Stimulated activated CD4-positive, alpha-beta T cell treated with anti-CD3 and anti-CD28 coated beads, TNF-alpha, amount 100 ng/mL, for 24 hours (primary cell): ENCODE measurements at places on chromosomes 5 and 9.

DNA sequence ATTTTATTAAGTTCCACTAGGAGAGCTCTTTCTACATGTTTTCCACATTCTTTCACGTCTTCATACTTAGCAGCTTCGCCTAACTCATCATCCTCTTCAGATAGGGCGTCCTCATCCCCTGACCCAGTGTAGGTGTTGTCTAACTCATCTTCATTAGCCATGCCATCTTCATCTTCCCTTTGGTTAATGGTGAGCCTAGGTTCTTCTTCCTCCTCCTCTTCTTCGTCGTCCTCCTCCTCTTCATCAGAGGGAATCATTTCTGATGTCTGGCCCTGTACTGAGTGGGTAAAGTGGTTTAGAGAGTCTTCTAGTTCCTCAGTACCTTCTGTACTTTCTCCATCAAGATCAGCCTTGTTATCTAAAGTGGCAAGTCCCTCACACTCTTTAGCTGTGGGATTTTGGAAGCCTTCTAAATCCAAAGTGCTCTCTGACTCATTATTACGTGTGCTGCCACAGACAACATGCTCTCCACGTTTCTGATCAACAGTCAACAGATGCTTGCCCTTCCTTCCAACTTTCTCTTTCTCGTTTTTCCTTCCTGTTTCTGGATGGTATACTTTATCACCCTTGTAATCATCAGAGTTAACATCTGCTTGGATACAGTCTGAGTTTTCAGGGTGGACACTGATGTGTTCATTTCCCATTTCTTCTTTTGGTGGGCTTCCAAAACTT is 31.1 kb downstream of the TUT7 start:
- no peak for DNase-seq

DNA sequence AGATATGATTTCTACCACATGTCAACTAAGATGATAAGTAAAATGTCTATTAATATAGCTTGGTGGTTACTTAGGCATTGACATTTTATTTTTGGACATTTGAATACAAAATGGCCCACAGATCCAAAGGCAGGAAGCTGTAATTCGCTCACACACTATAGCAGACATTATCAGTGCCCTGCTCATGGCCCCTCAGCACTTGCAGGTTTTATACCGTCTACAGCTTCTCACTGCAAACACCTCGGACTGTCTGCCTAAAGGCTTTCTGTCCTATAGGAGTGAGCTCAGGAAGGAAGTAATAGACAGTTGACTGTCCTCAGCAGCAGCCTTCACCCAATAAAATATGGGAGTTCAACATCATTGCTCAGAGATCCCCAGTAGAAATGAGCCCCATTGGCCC is 140.8 kb upstream of the RASA1 start:
- DNase-seq = no peak

GRCh38 chr9:16000811-16001210 is 448.0 kb downstream of the CCDC171 start:
- no peak for DNase-seq

DNA sequence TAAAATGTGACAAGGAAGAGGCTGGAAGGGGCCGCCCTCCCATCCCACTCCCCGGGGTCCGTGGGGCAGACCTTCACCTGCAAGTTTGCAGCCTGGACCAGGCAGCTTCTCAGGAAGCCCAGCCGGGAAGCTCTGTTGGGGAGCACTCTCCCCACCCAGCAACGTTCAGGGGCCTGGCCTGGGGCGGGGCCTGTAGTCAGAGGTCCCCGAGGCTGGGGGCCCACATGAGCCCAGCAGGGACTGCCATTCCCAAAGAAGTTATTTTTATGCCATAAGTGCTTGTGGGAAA is 32.7 kb upstream of the NOTCH1 start:
- no peak for DNase-seq

GRCh38 chr9:127929625-127929979 is 975 bp downstream of the PIP5KL1 start:
- no peak for DNase-seq

GRCh38 chr9:19127871-19128500 is 694 bp upstream of the PLIN2 start:
- no peak for DNase-seq

- DNase-seq = no peak
Measured at GRCh38 chr5:141703133-141703561, 21.1 kb upstream of the ARAP3 start.

DNA sequence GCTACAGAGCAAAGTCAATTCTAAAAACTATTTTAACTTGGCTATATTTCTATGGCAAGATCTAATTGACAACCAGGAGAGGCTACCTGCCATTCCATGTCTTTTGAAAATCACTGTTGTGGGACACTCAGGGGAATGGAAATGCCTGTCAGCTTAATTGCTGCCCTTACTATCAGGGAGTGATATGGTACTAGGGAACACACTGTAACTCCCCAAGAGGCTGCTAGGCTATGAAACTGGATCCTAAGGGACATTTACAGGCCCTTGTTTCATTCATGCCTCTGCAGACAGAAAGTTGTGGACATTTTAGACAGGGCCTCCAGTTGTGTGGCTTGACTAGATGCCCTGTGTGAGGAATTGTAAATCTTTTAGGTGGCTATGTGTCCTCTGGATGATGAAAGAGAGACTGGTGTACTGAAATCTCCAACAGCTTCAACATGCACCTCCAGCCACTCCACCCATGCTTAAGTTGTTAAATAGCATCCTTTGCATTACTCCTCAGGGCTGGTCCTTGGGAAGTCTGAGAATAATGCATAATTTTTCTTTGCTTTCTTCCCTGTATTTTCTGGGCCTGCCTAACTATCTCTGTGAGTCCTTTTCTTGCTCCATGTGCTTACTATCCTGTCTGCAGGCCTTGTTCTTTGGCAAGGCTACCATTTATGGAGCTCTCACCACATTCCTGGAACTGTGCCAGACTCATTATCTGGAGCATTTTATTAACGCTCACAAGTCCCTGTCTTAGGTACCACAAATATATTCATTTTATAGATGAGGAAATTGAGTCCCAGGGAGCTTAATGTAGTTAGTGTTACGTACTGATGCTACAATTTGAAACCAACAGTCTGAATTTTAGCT is 3.2 kb downstream of the MROH2B start:
- no peak for DNase-seq

DNA sequence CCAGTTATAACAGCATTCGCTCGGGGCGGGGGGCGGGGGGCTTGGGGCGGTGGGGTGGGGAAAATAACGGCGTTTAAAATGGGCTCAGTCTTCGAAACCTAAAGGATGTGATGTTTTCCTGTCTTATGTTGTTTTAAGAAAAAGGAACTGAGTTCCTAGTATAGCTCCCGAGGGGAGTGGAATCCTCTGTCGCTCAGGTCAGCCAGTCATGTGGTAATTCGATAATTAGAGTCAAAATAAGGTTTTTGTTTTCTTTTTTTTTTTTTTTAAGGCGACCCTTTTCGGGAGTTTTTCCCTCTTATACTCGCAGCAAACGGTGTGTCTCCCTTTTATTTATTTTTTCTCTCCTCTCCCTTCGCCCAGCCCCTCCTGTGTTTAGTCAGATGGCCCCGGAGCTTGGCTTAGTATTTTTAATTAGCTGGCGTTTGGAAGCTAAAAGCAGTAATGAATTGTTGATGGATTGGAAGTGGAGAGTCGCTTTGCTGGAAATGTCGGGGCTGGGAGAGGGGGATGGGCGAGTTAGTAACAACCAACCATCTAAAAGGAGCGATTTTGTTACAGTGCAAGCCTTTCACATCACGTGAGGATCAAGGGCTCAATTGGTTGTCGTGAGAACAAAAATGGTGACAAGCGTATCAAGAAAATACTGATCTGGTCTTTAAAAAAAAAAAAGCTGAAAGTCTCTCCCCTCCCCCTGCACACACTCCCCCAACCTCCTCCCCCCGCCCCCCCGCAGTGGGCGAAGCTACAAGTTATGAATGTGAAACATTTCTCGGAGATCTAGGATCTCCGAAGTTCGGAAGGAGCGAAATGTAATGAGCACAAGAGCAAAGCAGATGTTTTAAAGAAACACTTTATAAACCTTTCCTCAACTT is 714 bp upstream of the ZNF608 start:
- DNase-seq = no peak
